Effector memory CD4-positive, alpha-beta T cell (primary cell): ENCODE measurements at places on chromosomes 5 and 9.

- no peaks in the 10 kb centered on the region for H3K27me3 ChIP-seq
- no peak for DNase-seq
- no peaks in the 10 kb centered on the region for H3K4me1 ChIP-seq
- H3K4me3 ChIP-seq: no peak overlapping the region
- H3K27ac ChIP-seq: no peak overlapping the region
These were observed 77.7 kb downstream of the PSMB7 start for GRCh38 chr9:124337562-124337961.

DNA sequence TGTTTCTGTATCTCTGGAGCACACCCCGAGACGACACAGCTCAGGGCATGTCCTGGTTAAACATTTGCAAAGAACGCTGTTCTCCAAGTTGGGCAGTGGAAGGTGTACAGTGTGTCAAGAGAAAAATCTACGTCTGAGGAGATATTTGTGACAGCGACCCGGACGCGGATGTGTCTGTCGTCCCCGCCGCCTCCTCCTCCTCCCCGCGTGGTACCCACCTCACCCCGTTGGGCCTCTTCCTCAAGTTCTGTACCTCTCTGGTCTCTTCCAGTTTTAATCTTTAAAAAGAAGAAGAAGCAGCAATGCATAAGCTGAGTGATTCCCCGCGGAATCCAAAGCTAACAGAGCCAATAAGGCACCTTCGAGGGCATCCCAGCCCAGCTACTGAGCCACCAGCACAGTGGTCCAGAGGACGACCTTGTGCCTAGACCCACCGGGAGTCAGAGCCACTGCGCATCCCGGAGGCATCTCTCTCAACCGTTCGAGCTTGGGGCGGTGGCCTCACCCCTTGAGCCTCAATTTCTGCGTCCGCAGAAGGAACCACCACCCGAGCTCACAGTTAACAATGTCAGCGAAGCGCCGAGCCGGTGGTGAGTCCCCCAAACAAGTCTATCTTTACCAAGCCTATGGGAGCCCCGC is 467 bp downstream of the C9orf78 start:
- H3K4me3 ChIP-seq: peak overlapping the region; percentile 97
- DNase-seq: peak; percentile 35
- no peaks in the 10 kb centered on the region for H3K27me3 ChIP-seq
- peak overlapping the region; percentile 92 for H3K27ac ChIP-seq
- H3K4me1 ChIP-seq: peaks cover 39% of the 10 kb centered on the region

- H3K4me3 ChIP-seq: no peak overlapping the region
- H3K4me1 ChIP-seq: no peaks in the 10 kb centered on the region
- H3K27ac ChIP-seq: no peak overlapping the region
- H3K27me3 ChIP-seq: no peaks in the 10 kb centered on the region
- no peak for DNase-seq
These were observed 169.1 kb upstream of the CLINT1 start for GRCh38 chr5:158027806-158028775.

- H3K4me1 ChIP-seq: no peaks in the 10 kb centered on the region
- DNase-seq: no peak
These were observed 137.6 kb downstream of the CRB2 start for GRCh38 chr9:123493627-123494026.

DNA sequence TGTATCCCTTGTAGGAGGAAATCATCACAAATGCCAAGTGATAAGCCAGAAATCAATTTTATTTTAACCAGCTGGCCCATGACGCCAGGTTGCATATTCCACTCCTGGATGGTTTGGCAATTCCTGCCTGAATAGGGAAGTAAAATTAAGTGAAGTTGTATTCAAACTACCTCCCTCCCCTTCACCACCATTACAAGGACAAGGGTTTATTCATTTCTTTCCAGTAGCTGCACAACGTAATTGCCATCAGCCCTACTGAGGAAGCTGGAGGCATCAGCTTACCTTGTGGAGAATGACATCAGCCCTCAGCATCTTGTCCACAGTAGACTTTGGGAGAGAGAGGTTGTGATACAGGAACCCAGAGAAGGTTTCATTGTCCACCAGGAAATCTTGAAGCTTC is 66.6 kb downstream of the ABCA1 start:
- no peak overlapping the region for H3K27ac ChIP-seq
- H3K4me1 ChIP-seq: no peaks in the 10 kb centered on the region
- DNase-seq: no peak

- no peak for DNase-seq
- H3K27ac ChIP-seq: no peak overlapping the region
- H3K4me3 ChIP-seq: no peak overlapping the region
- H3K36me3 ChIP-seq: no peaks in the 10 kb centered on the region
These were observed 241.8 kb downstream of the FANCC start for GRCh38 chr9:95075700-95076099.

DNA sequence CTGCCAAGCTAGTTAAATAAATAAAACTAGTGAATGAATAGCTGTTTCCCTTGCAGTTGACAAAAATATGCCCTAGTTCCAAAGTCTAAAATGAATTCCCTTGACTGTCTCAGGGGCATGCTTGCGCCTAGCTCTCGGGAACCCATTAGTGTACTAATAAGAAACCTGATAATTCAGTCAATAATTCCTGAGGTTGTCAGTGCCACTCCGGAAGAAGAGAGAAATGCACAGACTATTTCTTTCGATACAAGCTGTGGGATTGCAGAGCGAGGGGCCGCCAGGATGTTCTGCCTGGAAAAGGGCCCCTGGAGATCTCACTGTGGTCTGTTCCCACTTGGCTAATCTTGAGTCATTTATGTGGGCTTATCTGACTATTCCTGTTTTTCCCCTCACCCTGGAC is 56.4 kb upstream of the LARP1 start:
- no peak for DNase-seq
- H3K27me3 ChIP-seq: no peaks in the 10 kb centered on the region
- H3K4me1 ChIP-seq: no peaks in the 10 kb centered on the region
- H3K36me3 ChIP-seq: no peaks in the 10 kb centered on the region
- H3K27ac ChIP-seq: no peak overlapping the region

- no peaks in the 10 kb centered on the region for H3K4me1 ChIP-seq
- no peak overlapping the region for H3K27ac ChIP-seq
- H3K36me3 ChIP-seq: no peaks in the 10 kb centered on the region
- H3K27me3 ChIP-seq: no peaks in the 10 kb centered on the region
These were observed 35.6 kb downstream of the TLR4 start for GRCh38 chr9:117739624-117740347.

GRCh38 chr5:99243111-99243510 is 314.3 kb upstream of the CHD1 start:
- H3K27ac ChIP-seq: no peak overlapping the region
- no peaks in the 10 kb centered on the region for H3K36me3 ChIP-seq
- no peak for DNase-seq
- no peaks in the 10 kb centered on the region for H3K4me1 ChIP-seq
- H3K27me3 ChIP-seq: no peaks in the 10 kb centered on the region

GRCh38 chr9:14119694-14120514 is 194.0 kb downstream of the NFIB start:
- no peak overlapping the region for H3K4me3 ChIP-seq
- no peak for DNase-seq
- H3K4me1 ChIP-seq: no peaks in the 10 kb centered on the region
- no peaks in the 10 kb centered on the region for H3K36me3 ChIP-seq

- no peak overlapping the region for H3K4me3 ChIP-seq
- DNase-seq: no peak
- H3K36me3 ChIP-seq: no peaks in the 10 kb centered on the region
- no peaks in the 10 kb centered on the region for H3K27me3 ChIP-seq
These were observed 370.0 kb downstream of the PSAT1 start for GRCh38 chr9:78666818-78667414.

GRCh38 chr5:132687995-132688394 is 14.2 kb downstream of the IL4 start:
- peaks cover 16% of the 10 kb centered on the region for H3K4me1 ChIP-seq
- peak overlapping the region; percentile 53 for H3K27ac ChIP-seq
- H3K4me3 ChIP-seq: no peak overlapping the region
- no peaks in the 10 kb centered on the region for H3K36me3 ChIP-seq

DNA sequence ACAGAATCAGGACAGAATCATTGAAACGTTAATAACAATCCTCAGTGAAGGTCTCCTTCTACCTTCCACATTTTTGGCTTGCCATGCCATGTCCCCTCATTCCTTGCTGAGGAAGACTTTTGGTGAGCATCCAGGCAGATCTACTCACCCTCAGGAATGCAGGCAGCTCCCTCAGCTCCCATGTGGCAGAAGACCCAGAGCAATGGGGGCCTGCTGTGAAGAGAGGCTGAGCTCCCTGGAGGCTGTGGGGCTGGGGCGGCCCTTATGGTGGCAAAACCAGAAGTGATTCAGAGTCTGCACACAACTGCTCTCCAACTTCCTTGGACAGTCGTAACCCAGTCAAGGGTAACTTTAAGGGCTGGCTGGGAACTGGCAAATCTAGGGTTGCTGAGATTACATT is 247.2 kb upstream of the EFNA5 start:
- no peak overlapping the region for H3K4me3 ChIP-seq
- no peak overlapping the region for H3K27ac ChIP-seq
- no peaks in the 10 kb centered on the region for H3K36me3 ChIP-seq
- no peak for DNase-seq
- H3K4me1 ChIP-seq: no peaks in the 10 kb centered on the region

GRCh38 chr9:134698587-134699342 is 57.2 kb downstream of the COL5A1 start:
- no peak overlapping the region for H3K27ac ChIP-seq
- H3K4me3 ChIP-seq: no peak overlapping the region
- no peaks in the 10 kb centered on the region for H3K4me1 ChIP-seq

DNA sequence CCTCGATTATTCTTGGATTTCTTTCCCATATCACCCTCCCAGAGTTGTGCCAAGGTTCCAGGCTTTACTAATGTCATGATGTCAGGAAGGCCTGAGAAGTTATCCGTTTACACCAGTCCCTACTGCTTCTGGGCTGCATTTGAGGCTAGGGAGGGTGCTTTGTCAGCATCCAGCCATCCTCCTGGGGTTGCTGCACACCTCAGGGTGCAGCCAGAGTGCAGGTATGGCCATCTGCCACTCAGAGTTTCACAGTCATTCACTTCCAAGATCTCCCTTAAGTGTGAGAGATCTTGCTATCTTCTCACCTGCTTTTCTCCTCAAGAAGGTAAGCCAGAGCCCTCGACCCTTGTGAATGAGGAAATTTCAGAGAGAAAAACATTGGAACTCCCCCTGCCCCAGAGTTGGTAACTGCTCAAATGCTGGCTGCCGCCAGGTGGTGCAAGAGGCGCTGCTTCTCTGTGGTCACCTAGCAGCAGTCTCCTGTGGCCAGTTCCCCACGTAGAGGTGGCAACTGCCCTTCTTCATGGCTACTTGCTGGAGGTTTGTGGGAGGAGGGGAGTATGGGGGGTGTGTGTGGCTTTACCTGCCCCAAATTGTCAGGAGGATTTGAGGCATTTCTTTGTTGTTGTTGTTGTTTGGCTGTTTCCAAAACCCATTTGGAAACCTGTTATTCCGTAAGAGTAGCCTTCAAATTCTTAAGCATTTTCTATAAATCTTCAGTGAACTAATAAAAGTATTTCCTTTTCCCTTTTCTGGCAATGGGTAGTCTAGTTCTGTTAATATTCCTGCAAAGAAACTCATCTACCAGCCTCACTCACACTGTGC is 259.6 kb upstream of the DMRT1 start:
- H3K27ac ChIP-seq: no peak overlapping the region
- H3K36me3 ChIP-seq: no peaks in the 10 kb centered on the region
- H3K4me1 ChIP-seq: no peaks in the 10 kb centered on the region
- no peak for DNase-seq

GRCh38 chr5:35031276-35031675 is 16.5 kb downstream of the AGXT2 start:
- H3K27ac ChIP-seq: no peak overlapping the region
- DNase-seq: no peak
- no peak overlapping the region for H3K4me3 ChIP-seq
- no peaks in the 10 kb centered on the region for H3K4me1 ChIP-seq
- no peaks in the 10 kb centered on the region for H3K27me3 ChIP-seq

DNA sequence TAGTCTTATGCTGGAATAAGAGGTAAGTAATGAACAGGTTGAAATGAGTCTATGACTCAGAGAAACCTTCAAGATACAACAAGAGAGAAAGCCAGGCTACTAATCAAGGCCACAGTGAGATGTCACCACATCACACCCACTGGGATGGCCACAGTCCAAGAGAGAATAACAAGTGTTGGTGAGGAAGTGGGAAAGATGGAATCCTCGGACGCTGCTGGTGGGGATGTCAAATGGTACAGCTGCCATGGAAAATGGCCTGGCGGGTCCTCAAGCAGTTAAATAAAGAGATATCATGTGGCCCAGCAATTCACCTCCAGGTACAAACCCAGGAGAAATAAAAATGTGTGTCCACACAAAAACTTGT is 41.9 kb upstream of the NEURL1B start:
- no peaks in the 10 kb centered on the region for H3K4me1 ChIP-seq
- H3K27me3 ChIP-seq: no peaks in the 10 kb centered on the region
- no peak for DNase-seq
- no peak overlapping the region for H3K4me3 ChIP-seq
- no peak overlapping the region for H3K27ac ChIP-seq

GRCh38 chr5:99453196-99453595 is 524.4 kb upstream of the CHD1 start:
- no peak overlapping the region for H3K4me3 ChIP-seq
- no peak for DNase-seq
- no peaks in the 10 kb centered on the region for H3K4me1 ChIP-seq
- no peaks in the 10 kb centered on the region for H3K36me3 ChIP-seq
- no peaks in the 10 kb centered on the region for H3K27me3 ChIP-seq

DNA sequence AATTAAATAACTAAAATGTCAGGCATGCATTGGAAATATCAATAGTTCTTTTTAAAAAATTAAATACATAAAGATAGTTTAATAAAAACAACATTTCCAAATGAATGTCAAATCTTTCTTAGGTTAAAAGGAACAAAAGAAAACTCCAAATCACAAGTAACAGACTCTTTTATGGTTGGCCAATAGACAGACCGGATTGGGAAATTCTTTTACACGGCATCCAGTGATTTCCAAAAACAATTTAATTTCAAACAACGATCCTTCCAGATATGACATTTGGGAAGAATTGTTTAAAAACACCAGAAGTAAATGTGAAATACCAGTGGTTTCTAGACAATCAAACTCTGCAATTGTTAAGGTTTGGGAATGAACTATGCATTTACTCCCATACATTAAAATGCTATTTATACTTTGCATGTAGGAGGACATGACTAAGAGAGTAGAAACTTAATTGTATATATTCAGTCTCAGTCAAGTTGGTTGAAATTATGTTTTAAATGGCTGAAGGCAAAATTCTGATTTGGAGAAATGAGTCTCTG is 32.8 kb downstream of the ZNF474 start:
- H3K27me3 ChIP-seq: no peaks in the 10 kb centered on the region
- H3K27ac ChIP-seq: no peak overlapping the region
- DNase-seq: no peak
- no peaks in the 10 kb centered on the region for H3K36me3 ChIP-seq
- H3K4me1 ChIP-seq: no peaks in the 10 kb centered on the region

DNA sequence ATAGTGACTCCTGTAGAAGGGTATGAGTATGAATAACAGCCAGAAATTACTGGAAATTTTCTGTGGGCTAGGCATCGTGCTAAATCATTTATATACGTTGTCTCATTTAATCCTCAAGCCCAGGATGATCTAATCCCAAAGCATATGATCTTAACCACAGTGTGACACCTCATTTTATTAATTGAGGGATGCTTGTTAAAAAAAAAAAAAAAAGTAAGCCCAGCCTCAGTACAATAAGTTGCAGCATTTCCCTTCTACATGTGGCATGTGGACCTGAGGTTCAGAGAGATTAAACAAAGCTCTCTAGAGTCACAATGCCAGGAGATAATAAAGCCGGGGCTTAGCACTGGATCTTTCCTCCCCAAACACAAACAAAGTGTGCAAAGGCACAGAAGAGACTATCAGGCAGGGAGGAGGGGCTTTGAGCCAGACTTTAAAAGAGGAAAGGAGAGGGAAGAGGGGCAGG is 49.5 kb downstream of the KLF4 start:
- H3K36me3 ChIP-seq: no peaks in the 10 kb centered on the region
- no peak overlapping the region for H3K27ac ChIP-seq
- no peaks in the 10 kb centered on the region for H3K4me1 ChIP-seq
- peaks cover 4% of the 10 kb centered on the region for H3K27me3 ChIP-seq
- DNase-seq: no peak
- H3K4me3 ChIP-seq: no peak overlapping the region
